ENCODE measurements at places on chromosomes 1 and 21.
A peak's percentile ranks its signal among the peaks of the same experiment; 100 is the strongest.

- DNase-seq, result no peak
Measured at GRCh38 chr21:33168886-33169285, 60.9 kb upstream of the IFNAR2 start.

- DNase-seq, result no peak
Measured at GRCh38 chr1:10814312-10814711, 17.9 kb upstream of the CASZ1 start.

DNA sequence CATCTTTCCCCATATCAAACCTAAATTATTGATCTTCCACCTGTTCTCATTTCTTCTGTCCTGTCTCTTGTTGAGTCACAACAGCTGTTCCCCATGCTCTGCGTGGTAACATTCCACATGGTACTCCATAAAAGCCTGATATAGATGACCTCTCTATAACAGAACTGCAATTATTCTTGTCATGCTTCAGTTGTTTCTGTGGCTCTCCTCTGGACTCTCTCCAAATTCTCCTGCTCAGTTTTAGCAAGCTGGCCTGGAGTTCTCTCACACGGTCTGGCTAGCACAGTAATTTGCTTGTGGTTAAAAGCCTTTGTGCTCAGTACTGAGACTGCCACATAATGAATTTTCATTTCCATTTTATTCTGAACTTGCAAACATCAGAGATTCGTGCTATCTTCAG, 10.6 kb upstream of the LRRC39 start:
- no peak for DNase-seq

GRCh38 chr1:76225526-76225925, 151.0 kb downstream of the ST6GALNAC3 start:
- no peak for DNase-seq

DNA sequence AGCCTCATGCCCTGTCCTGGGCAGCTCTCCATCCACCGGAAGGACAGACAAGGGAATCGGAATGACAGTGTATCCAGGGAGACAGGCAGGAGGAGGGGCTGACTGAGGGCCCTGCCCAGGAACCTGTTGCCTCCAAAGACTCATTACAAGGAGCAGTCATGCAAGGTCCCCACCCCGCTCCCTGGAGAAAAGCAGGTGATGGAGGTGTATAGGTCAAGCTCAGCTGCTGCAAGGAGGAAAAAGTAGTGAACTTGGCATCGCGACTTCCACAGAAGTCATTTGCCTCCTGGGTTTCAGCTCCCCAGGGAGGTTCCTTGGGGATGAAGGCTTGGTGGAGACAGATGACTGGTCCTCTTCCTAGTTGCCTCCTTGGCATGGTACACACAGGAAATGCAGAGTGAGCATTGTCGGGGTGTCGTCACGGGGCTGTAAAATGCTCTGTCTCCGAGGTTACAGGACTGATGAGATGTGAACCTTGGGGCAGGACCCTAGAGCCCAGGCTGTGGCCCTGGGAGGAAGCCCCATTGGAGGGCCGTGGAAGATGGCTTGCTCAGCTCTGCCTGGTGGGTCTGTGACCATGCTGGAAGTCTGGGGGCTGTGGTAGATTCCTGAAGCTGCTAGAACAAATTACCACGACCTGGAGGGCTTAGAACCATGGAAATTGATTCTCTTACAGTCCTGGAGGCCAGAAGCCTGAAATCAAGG, 219.6 kb upstream of the C1orf174 start:
- no peak for DNase-seq

GRCh38 chr21:24367936-24368335, 1239.3 kb downstream of the MRPL39 start:
- DNase-seq, result no peak

GRCh38 chr21:33029385-33029921, 3.7 kb downstream of the OLIG2 start:
- DNase-seq, result no peak

DNA sequence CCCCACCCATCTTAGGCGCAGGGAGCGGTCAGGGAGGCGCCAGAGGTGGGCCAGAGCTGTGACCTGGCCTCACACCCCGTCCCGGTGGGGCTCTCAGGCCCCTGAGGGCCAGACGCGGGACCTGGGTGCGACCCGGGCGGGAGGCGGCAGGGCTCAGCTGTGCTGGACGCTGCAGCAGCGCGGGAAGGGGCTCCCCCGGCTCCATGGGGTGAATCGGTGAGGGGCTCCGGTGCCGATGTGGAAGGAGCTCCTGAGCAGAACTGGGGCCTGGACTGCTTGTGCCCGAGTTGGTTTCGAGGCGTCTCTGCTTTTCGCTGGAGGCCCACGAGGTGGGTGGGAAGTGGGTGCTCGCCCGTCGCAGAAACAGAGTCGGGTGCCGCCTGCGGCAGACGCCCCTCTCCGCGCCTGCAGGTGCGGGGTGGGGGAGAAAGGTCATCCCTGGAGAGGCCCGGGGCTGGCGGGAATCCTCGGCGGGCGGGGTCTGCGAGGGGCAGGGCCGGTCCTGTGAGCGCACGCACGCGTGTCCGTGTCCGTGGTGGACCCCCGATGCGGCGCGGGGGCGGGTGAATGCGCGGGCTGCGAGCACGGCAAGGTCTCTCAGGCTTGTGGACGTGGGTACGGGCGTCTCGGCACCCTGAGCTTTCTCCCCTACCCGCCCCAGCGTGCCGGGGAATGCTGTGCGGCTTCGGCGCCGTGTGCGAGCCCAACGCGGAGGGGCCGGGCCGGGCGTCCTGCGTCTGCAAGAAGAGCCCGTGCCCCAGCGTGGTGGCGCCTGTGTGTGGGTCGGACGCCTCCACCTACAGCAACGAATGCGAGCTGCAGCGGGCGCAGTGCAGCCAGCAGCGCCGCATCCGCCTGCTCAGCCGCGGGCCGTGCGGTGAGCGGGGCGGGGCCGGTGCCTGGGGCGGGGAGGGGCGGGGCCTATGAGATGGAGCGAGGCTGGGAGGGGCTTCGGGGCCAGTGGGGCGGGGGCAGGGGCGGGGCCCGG, 20.4 kb downstream of the AGRN start:
- peak; percentile 48 for DNase-seq

GRCh38 chr1:19344372-19344810, 32.3 kb downstream of the SLC66A1 start:
- no peak for DNase-seq

DNA sequence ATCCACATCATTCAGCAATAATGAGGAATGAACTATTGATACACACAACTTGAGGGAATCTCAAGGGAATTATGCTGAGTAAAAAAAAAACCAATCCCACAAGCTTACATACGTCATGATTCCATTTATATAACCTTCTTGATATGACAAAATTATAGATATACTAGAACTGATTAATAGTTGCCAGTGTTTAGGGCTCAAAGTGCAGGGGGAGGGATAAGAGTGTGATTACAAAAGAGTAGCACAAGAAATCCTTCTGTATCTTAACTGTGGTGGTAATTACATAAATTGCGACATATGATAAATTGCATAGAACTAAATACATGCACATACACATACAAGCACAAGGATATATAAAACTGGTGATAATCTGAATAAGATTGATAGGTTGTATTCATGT, 13.5 kb downstream of the DIRAS3 start:
- no peak for DNase-seq

- DNase-seq, result no peak
Measured at GRCh38 chr1:22654692-22655091, 1.7 kb downstream of the C1QB start.

DNA sequence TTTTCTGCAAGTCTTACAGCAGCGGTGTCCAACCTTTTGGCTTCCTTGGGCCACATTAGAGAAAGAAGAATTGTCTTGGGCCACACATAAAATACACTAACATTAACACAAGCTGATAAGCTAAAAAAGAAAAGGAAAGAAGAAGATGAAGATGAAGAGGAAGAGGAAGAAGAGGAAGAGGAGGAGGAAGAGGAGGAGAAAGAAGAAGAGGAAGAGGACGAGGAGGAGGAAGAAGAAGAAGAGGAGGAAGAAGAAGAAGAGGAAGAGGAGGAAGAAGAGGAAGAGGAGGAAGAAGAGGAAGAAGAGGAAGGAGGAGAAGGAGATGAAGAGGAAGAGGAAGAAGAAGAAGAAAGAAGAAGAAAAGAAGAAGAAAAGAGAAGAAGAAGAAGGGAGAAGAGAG, 230.7 kb downstream of the DENND1B start:
- no peak for DNase-seq

DNA sequence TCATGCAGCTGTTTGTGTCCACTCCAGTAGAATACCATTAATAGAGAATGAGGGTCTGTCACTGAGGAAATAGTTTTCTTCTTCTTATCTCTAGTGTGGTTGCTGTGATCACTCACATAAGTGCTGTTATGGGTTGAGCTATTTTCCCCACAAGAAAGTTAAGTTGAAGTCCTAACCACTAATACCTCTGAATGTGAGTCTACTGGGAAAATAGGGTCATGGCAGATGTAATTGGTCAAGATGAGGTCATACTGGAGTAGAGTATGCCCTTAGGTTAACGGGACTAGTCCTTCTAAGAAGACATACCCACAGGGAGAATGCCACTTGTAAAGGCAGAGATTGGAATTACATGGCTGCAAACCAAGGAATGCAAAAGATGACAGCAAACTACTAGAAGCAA, 70.5 kb upstream of the COL24A1 start:
- DNase-seq, result no peak

DNA sequence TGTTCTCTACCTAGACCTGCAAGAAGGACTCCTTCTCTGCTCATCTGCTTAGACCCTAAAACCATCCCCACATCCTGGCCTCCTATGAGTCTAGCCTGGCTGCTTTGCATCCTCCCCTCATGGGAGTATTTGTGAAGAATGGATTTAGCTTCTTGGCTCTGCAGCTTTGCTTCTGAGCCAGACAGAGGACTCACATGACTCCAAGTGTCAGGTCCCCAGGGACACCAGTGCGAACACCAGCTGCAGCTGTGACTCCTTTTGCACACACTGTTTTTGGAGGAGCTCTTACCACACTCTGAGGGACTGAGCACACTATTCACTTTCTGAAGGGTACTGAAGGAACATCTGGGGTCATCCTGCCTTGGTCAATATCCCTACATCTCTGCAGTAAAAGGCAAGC, 131.8 kb upstream of the SGIP1 start:
- no peak for DNase-seq

DNA sequence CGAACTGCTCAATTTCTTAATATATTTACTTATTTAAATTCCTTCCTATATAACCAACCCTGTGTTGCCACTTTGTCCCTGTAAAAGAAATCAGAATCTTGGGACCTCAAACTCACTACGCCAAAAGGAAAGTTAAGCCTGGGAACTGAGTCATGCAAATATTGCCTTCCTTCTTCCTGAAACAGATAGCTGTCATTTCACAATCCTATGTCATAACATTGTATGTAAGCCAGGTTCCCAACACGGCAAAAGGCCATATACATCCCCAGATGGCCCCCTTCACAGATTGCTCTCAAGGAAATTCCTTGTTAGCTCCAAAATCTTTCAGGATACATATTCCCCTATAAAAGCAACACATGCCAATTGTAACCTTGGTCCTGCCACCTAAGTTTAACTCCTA, 39.7 kb downstream of the C21orf91 start:
- DNase-seq, result no peak

DNA sequence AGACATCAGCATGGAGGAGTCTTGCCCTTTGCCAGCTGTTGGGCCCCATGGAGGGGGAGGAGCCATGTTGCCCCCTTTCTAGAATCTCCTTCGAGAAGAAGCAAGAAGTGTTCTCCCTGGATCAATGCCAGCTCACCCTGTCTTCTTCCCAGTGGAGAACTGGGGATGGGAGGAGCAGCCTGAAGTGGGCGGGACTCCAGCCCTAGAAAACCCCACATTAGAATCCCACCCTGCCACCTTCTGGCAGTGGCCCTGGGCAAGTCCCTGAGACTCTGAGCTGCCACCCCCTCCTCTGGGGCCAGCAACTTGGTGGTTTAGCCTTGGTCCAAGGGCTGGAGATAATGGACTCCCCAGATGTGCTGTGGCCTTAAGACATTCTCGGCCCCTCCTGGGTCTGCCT, 51.7 kb downstream of the PAX7 start:
- DNase-seq, result no peak

GRCh38 chr1:182917378-182917777, 35.6 kb downstream of the SHCBP1L start:
- no peak for DNase-seq

DNA sequence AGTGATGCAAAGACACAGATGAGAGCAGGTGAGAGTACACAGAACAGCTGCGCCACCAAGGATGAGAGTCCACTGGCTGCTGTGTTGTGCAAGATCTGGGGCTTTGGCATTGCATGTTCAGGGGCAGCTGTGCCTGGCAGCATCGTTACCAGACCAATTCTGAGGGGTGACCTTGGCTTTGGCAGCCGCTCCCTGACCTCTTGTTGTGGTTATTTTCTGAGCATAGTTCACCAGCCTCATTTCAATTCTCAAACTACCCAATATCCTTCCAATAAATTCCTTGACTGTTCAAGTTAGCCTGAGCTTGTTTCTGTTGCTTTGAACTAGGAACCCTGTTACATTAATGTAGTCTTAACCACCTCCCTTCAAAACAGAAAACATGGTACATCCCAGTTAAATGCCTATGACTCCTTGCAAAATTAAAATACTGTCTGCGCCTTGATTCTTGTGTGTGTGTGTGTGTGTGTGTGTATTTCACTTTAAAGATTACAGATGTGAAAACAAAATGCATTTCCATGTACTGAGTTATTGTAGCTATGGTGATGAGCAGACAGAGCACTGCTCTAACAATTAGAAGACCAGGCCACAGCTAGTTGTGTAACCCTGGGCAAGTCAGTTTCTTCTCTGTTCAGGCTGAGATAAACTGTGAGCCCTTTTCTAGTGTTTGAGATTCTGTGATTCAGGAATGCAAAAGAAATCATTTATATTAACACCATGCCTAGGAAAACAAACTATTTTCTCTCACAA, 106.3 kb upstream of the GUCA2B start:
- DNase-seq, result no peak

DNA sequence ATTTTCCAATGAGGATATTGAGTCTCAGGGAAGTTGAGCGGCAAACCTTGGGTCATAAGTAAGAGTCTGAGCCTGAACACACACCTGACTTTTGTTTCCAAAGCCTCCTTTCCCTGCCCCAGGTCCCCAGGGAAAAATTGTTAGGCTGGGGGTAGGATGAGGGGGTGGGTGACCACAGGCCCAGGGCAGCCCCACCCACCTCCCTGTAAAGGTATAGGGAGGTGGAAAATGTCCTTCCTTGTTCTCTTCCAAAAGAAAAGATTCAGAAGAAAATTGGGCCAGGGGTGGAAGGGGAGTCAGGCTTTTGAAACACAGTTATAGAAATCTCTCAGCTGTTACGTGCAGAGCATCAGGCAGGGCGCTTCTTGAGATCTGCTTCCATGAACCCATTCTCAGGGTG, 129.7 kb upstream of the NGF start:
- no peak for DNase-seq

DNA sequence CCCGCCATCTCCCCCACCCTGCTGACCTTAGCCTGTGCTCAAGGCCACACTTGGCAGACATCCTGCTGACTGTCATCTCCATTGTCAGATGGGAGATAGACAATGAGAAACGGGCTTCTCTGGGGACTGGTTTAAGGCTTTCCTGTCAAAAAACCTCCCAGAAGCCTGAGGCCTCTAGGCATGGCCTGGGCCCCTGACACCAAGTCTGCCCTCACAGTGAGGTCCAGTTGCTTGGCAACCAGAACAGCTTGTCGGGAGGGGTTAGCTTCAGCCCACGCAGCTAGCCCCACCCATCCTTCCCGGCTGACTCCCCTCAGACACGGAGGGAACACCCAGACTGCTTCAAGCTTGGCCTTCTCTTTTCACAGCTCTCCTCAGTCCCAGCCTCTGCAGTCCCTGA, 11.0 kb downstream of the PLEKHA6 start:
- DNase-seq, result no peak
